Activated naive CD8-positive, alpha-beta T cell treated with anti-CD3 and anti-CD28 coated beads for 36 hours (primary cell): ENCODE measurements at places on chromosomes 16 and 17. TPM values are rescaled to one million over a fixed set of nuclear protein-coding genes. Genes with fewer than 3 reads are reported as not detected.

ATP6V0A1 gene
- total RNA-seq = 5.6 TPM

GRCh38 chr17:29050176-29050575 lies 7.2 kb downstream of the PIPOX start:
- no peak for DNase-seq

SMIM22 gene
- not detected for total RNA-seq

AOC2 gene
- total RNA-seq = 1.9 TPM
